ENCODE measurements at places on chromosomes 13 and 19.
A peak's percentile ranks its signal among the peaks of the same experiment; 100 is the strongest.

DNA sequence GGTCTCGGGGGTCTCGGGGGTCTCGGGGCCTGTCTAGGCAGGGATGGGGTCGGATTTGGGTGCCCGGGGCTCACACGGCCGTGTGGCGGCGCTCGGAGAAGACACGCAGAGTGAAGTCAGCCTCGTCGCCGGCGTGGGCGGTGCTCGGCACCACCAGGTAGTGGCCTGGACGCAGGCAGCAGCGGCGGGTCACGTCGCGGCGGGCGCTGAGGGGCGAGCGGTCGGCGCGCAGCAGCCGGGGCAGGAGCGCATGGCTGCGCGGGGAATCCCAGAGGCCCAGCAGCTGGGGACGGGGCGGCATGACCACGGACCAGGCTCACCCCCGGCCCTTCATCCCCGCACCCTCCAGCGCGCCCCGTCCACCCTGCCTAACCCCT is 8.2 kb downstream of the CAPN12 start:
- peak; percentile 39 for DNase-seq

GRCh38 chr19:18906605-18907519 is 10.9 kb upstream of the CERS1 start:
- no peak for DNase-seq

DNA sequence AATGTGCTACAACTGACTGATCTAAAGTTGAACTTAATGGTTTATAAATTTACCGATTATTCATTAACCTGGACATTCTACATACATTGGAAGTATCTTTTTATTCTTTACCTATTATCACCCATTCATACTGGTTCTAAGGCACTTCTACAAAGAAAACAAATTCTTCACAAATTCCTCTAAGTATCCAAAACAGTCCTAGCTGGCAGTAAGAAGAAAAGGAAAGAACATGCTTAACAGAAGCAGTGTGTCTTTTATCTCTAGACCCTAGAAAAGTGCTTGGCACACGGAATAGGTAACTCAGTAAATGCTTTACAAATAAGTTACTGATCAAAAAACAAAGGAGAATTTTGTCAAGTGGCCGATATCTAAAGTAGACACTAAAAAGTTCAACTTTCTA is 32.8 kb downstream of the TSC22D1 start:
- DNase-seq: no peak

- peak; percentile 10 for DNase-seq
Measured at GRCh38 chr19:15612342-15612741, 2.7 kb upstream of the CYP4F8 start.

- DNase-seq: no peak
Measured at GRCh38 chr19:19329126-19329525, 8.5 kb downstream of the MAU2 start.

GRCh38 chr19:45243144-45243732 is 2.0 kb downstream of the EXOC3L2 start:
- no peak for DNase-seq

GRCh38 chr19:42378225-42379215 is 11.6 kb downstream of the CNFN start:
- no peak for DNase-seq

DNA sequence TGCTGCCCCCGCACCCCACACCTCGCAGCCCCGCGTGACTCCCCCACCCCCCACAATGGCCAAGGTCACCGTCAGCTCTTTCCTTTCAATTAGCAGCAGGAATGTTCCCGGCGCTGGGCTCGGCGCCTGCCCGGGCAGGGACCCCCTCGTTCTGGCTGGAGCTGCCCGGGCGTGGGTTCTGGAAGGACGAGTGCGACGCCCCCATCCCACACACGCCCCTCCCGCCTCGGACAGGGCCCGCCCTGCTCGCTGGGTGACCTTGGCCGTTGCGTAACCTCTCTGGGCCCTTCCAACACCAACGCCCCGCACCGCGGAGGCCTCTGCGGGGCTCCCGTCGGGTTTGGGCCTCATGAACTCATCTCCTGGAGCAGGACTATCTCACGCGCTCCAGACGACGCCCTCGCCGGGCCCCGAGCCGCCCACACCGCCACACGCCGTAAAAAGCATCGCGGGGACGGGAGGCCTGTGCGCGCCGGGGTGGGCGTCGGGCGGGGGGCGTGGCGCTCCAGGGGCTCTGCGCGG is 10.3 kb downstream of the PALM start:
- no peak for DNase-seq

GRCh38 chr19:5018224-5019015 is 49.5 kb downstream of the KDM4B start:
- no peak for DNase-seq

GRCh38 chr13:29578300-29579085 is 17.0 kb downstream of the SLC7A1 start:
- no peak for DNase-seq

DNA sequence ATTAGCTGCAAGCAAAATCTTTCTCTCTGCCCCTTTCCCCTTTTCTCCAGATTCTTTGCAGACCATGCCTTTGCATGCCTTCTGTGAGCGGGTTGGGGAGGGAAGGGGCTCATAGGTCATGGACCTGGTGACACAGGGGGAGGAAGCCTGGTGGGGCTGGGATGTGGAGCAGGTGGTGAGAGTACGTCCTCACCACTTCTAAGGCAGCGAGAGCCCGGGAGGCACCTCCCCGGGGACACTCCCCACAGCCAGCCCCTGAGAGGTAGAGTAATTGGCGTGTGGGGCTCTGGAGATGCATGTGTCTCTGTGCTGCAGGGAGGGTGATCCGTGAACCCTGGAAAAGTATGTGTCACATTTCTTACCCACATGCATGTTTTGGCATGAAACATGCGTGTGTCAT is 42.5 kb upstream of the EHD2 start:
- no peak for DNase-seq

DNA sequence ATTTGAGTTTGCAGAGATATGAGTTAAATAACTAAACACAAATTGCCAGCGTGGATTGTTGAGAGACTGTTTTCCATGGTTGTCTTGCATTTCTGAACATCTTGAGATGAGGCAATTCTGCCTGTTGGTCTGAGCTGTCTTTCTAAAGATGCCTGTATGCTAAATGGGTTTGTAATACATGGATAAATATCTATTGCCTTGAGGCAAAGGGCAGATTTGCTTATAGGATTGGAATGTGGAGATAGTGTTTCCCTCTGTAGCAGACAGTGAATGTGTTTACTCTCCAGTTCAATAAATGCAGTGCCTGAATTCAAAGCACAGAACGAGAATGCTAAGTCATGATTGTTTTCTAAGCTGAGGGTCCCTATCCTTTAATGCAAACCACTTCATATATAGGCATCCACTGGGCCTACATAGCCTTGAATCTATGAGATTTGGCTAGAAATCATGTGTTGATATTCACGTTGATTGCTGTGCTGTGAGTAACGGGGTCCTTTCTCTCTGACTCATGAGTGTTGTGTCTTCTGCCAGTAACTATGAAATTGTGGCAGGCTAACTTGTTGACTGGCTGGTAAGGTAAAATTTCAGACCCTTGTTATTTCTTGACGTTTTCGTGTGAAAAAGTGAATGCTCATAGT is 2554.8 kb downstream of the PCDH9 start:
- DNase-seq: peak; percentile 76

DNA sequence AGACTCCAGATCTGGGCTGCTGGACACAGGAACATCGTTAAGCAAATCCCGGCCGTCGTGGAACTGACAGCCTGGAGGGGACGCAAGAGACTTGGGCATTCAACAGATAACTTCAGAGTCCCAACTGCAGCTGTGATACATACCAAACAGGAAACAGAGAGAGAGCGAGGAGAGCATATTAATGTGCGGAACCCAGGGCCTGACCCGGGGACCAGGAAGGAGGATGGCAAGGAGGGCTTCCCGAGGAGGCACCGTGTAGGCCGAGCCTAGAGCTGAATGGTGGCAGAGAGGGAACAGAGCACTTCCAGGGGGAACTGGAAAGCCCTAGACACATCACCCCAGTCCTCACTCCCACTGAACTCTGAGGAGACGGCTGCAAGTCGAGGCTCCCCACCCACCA is 68.1 kb downstream of the SIPA1L3 start:
- no peak for DNase-seq

DNA sequence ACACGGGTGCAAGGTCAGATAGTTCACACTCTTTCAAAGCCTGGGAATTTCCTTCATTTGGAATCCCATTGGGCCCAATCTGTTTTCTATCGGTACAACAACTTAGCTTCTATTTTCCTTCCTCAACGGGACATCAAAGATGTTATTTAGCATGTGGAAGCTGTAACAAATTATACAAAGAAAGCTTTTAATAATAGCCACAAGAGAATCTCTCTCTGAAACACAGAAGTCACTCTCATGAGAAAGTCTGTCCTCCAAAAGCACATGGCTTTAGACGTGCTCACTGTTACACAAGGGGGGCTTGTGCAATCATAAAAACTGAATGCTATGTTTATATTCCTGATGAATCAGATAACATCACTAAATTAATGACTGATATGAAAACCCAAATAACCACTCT is 28.9 kb upstream of the CYSLTR2 start:
- DNase-seq: no peak

GRCh38 chr13:90997951-90998350 is 349.5 kb upstream of the MIR17HG start:
- no peak for DNase-seq

DNA sequence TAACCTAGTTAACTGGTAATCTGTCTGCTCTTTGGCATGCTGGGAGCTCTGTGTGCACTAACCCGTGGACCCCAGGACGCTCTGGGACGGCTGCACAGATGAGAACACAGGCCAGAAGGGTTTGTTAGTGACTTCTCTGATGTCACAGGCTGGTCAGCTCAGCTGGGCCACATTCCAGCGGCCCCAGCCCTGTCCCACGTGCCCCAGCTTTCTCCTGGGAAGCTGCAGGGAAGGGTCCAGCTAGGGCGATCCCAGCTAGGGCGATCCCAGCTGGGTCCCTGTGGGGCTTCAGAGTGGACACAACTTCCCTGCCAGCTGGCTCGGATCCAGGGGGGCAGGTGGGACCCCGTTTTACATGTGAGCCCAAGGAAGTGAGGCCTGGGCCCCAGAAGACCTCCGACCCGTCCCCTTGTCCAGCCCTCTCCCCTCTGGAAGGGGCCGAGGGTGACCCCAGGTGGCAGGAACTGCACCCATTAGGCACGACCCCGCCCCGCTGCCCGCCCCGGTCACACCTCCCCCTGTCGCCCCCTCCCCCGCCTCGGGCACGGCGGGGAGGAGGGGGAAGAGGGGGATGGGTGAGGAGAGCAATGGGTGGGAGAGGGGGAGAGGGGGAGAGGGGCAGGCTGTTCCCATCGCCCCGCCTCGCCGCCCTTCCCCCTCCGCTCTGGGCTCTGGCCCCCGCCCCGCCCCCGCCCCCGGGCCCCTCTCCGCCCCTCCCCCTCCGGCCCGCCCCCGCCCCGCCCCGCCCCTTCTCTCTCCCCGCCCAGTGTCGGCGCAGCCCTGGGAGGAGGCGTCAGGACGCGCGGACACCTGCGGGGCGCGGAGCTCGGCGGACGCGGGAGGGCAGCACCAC is 75.2 kb upstream of the MCF2L start:
- peak; percentile 19 for DNase-seq

GRCh38 chr19:38676023-38676877 is 28.8 kb downstream of the ACTN4 start:
- DNase-seq: no peak

DNA sequence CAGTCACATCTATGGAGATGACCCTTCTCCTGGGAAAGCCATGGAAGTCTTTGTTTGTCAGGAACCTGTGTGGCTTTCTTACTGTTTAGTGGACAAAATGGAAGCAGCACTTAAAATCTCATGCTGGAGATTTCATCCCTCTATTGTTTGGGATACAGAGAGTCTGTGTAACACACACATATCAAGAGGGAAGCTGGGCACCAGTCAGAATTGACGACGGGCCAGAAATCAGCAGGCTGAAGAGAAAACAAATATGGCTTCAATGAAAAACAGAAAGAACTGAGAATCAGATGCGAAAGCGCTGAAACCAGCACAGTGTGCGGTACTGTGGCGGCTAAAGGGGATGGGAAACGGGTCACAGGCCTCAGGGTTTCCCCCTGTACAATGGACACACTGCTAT is 72.2 kb upstream of the WASF3 start:
- DNase-seq: no peak

GRCh38 chr19:54191811-54192453 is 824 bp downstream of the TSEN34 start:
- DNase-seq: no peak

- DNase-seq: no peak
Measured at GRCh38 chr19:15317392-15318071, 14.8 kb downstream of the BRD4 start.

DNA sequence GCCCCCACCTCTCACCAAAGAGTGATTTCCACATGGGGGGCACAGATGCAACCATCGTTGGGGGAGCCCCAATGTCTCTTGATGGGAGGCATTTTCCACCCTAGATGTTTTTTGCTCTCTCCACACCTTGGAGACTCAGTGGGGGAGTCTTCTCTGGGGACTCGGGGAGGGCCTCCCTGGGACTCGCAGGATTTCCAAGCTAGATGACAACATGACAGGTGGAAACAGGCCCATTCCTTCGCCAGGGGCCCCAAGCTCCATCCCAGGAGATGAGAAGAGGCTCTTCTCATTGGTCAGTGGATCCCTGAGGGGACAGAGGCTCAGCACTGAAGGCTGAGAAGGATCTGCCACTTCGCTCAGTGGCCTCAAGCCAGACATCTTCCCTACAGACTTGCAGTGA is 12.7 kb upstream of the KIR2DL4 start:
- no peak for DNase-seq

DNA sequence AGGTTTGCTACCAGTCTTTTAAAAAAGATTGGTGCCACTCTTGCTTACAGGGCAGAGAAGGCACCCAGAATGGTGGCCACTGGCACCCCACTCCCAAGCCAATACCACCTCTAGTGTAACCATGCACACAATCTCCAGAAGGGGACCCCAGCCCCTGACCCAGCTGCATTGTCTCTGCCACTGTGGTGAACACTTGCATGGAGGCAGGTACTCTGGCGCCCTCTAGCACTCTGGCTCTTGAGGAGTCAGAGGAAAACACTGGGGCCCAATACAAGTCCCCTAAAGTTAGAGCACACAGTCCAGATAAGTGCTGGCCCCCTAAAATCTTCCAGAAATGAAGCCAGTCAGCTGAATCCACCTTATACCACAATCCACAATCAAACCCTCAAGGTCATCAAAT is 6.0 kb downstream of the ERVV-1 start:
- DNase-seq: no peak

GRCh38 chr13:48641404-48641803 is 12.3 kb upstream of the CYSLTR2 start:
- no peak for DNase-seq

DNA sequence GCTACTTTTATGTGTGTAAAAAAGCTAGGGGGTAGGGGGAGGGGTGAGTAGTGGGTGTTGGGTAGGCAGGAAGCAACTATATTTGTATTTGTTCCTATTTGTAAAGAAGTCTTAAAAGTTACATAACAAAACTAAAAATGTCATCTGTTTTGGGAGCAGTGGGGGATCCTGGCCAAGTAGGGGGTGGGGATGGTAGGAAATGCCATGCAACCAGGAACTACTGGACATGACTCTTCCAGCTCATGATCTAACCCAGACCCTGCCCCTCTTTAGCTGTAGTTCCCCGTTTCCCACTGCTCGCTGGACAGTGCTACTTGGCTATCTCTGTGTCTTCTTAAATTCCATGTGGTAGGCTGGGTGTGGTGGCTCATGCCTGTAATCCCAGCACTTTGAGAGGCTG is 3.2 kb downstream of the GTF3A start:
- DNase-seq: no peak
